ENCODE measurements at places on chromosomes 7 and 10.

- DNase-seq, result no peak
Measured at GRCh38 chr7:29495653-29496052, 68.0 kb upstream of the PRR15 start.

DNA sequence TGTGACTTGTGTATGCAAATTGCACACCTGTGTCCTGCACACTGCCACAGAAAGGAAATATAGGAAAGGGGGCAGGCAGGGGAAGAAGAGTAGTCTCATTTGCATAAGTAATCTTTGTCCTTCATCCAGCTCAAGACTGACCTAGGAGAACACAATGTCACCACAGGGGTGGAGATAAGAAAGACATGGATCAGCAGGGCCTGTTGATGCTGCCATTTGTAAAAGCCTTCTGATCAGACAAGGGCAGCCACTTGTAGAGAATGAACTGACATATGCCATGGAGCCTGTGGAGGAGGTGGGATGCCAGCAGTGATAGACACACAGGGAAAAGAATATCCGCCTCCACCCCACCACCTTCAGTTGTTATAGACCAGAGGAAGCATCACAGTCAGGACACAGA lies 528.9 kb downstream of the HTR7 start:
- no peak for DNase-seq

DNA sequence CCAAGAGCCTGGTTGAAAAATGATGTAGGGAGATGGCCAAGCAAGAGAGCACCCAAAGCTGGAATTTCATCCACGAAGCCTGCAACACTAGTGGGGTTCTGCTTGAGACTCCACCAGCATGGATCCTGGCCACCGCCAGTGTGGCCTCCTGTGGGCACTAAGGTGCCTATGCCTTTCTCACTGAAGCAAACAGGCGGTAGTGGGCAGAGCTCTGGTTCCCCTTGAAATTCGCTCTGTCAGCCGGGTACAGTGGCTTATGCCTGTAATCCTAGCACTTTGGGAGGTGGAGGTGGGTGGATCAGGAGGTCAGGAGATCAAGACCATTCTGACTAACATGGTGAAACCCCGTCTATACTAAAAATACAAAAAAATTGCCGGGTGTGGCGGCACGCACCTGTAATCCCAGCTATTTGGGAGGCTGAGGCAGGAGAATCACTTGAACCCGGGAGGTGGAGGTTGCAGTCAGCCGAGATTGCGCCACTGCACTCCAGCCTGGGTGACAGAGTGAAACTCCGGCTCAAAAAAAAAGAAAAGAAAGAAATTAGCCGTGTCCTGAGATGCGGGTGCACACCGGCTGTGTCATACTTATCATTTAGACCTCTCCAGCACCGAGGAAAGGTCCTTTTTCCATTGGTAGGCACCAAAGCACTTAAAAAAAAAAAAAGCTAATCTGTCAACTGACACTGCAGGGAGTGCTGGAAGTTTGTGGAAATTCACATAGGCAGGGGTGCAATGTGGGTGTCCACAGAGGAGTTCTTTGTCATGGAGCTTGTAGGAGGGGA lies 28.3 kb downstream of the CCM2 start:
- no peak for DNase-seq

DNA sequence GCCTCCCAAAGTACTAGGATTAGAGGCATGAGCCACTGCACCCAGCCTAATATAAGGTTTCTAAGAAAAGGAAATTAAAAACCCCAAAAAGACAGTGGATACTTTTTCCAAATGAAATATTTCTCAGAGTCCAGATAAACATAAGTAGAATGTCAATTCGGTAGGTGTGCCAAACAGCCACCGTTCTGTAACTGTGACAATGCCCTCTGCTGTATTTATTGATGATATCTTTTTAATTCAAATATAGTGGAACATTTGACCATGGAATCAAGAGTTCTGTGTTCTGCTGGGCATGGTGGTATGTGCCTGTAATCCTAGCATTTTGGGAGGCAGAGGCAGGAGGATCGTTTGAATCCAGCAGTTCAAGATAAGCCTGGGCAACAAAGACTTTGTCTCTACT lies 28.8 kb upstream of the ZRANB1 start:
- no peak for DNase-seq

GRCh38 chr7:1675036-1675671 lies 5.1 kb downstream of the ELFN1 start:
- DNase-seq, result no peak
